ENCODE measurements at places on chromosomes 13 and 19.
A peak's percentile ranks its signal among the peaks of the same experiment; 100 is the strongest.

DNA sequence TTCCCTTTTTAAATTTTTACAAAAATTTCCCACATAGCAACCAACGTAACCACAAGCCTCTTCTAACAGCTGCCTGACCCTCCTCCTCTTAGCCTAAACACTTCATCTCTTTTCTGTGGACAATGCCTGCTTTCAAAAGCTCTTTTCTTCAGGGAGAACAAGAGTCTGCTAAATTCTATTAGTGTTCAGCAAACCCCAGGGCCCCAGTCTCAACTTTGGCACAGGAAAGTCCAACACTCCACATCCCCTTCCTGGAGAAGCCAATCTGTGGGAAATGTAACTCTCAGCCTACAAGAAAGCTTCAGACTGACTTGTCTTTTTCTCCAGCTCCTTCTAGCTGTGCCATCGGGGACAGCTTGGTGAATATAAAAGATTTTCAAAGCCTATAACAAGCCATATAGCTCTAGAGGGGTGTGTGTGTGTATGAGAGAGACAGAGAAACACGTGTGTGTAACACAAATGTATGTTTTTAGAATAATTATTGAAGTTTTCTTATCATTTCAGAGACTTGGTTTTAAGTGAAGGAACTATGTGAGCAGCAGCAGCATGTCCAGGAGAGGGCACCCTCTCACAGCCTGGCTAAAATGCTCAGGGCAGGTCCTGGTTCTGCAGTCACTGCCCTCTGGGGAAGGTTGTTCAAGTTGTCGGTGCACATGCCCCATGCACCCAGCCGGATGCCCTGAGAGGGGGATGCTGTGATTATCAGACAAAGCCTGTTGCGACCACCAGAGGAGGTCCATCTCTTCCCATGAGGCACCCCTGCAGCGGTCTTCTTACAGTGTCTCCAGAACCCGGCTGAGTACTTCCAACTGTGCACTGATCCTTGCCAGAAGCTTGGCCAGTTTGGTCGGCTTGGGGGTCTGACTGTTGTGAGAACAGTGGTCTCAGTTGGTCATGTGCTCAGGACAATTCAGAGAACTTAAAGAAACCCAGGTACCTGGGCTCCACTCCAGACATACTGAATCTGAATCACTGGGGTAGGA is 34.4 kb downstream of the CCDC70 start:
- DNase-seq, result peak; percentile 54

DNA sequence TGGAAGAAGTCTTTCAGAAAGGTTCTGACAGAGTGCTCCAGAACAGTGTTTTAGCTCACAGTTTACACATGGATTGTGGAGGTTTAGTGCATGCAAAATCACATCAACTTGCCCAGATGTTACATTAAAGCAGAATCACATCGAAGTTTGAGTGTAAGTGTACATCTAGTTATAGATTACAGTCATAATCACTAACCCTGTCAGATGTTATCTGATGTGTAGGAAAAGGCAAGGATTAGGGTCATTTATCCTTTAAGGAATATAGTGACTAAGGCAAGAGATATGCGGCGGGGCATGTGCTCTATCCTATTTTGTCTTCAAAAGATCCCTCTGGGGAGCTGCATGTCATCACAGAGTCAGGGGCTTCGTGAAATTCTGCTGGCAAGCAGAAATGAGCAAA is 66.9 kb downstream of the CYSLTR2 start:
- DNase-seq, result no peak

DNA sequence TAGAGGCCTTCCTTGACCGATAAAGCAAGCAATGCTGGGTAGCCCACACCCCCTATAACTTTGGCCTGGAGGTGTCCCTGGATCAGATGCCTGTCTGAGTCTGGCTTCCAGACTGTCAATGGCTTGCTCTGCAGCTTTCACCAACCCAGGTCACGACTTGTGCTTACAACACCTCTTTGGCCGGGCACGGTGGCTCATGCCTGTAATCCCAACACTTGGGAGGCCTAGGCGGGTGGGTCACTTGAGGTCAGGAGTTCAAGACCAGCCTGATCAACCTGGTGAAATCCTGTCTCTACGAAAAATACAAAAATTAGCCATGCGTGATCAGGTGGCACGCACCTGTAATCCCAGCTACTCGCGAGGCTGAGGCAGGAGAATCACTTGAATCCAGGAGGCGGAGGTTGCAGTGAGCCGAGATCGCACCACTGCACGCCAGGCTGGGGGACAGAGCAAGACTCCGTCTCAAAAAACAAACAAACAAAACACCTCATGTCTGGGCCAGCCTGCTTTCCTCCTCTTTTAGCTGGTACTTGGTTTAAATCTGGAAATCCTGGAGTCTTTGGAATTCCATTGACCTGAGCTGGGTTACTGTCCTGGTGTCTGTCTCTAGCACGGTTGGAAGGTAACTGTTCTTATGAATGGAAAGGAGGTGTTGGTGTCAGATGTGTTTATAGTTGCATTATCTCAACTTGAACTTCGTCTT is 10.3 kb upstream of the GARRE1 start:
- no peak for DNase-seq

DNA sequence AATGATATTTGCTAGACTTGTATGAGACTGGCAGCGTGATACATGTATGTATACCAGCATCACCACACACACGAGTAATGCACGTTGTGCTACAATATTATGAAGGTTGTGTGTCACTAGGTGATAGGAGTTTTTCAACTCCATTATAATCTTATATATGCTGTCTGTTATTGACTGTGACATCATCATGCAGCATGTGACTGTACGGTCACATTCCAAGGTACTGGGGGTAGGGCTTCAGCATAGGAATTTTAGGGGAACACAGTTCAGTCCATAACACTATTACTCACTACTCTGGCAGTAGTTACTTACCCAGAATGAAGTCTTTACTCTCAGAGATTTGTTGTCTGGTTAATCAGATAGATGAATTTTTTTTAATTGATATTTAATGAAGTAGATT is 91.1 kb downstream of the CDK8 start:
- DNase-seq, result no peak

GRCh38 chr13:32471187-32471922 is 43.4 kb upstream of the N4BP2L1 start:
- no peak for DNase-seq

- DNase-seq, result no peak
Observed at GRCh38 chr13:29564373-29564772, 31.1 kb downstream of the SLC7A1 start.

DNA sequence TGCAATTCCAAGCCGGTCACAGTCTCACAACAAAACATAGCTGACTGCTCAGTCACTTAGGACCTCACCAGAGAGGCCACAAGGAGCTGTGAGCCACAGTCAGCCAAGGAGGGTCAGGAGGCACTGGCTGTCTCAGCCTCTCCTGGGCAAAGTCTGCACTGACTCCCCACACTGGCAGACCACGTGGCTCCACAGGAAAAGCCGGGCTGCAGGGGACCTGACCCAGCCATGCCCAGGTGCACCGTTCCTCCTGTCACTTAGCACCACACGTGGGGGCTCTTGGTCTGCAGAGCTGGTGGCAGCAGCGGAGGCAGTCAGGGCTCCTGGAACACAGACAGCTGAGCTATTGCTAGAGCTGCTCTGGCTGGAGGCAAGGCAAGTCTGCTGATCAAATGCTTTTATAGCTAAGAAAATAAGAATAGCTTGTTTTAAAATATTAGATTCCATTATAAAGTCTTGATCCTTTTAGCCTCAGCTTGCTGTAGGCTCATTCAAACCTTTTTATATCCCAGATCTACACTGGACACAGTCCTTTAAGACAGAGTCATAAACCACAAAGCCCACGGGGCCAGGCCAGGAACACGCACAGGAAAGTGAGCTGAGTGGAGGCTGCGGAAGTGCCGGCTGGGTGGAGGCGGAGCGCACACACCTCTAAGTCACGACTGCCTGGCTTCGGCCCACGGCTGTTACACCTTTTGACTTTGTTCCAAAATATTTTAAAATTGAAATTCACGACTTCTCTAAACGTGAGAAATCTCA is 744.1 kb downstream of the UQCRFS1 start:
- DNase-seq, result peak; percentile 4

Measured in stimulated activated CD4-positive, alpha-beta T cell treated with anti-CD3 and anti-CD28 coated beads, Interleukin-4, amount 100 ng/mL, for 24 hours (primary cell).